ENCODE measurements at places on chromosomes 16 and 17. TPM values are rescaled to one million over a fixed set of nuclear protein-coding genes. Genes with fewer than 3 reads are reported as not detected.

Gene TP53TG3B
- total RNA-seq, result not detected

Gene MYH11
- not detected for total RNA-seq

Gene CRHR1
- not detected for total RNA-seq

Gene CACNG4
- not detected for total RNA-seq

Gene ETV4
- total RNA-seq, result 10.7 TPM

Gene ZFP3
- total RNA-seq, result 2.0 TPM

Gene PDIA2
- total RNA-seq, result not detected

Gene SOST
- total RNA-seq, result not detected

Data from subcutaneous preadipocyte (primary cell).